DMS153 (cell line): ENCODE measurements at places on chromosomes 5 and 9.

DNA sequence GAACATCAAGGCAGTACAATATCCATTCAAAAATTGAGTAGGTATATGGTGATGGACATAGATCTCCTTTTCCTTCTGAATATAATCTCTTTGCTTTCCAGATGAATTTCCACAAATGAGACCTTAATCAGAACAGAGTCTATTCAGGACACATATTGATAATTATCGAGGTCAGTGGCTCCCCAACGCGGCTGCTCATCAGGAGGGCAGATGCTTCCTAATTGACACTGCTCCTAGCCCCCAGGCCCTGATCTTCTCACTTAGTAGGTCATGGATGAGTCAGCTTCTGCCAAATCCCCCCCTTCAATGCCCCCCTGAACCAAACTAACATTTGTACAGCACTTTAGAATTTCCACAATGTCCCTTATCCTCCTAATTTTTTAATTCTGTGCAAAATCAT is 51.6 kb downstream of the SEMA5A start:
- DNase-seq: no peak

- no peak for DNase-seq
Measured at GRCh38 chr9:77830618-77831285, 182.6 kb upstream of the GNA14 start.

- no peak for DNase-seq
Measured at GRCh38 chr9:27540502-27540901, 10.9 kb upstream of the MOB3B start.

DNA sequence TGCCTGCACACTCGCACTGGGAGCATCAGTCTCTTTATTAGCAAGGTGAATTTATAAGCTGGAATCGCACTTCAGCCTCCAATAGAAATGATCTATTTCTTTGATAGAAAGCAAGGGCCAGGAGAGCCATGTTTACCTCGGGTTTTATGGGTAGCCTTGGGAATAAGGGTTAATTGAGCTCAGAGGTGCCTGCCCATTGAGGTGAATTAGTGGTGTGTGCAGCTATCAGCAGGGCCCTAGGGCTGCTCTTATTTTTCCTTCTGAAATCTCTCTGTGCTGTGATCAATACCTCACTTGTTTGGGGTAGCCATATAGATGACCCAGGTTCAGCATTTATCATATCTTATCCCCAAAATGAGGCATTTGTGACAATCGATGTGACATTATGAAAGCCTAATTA is 297.8 kb downstream of the EBF1 start:
- DNase-seq: no peak

- no peak for DNase-seq
Measured at GRCh38 chr9:35911690-35912089, 2.4 kb downstream of the SPAAR start.

GRCh38 chr5:24226479-24226878 is 418.3 kb downstream of the CDH10 start:
- no peak for DNase-seq

DNA sequence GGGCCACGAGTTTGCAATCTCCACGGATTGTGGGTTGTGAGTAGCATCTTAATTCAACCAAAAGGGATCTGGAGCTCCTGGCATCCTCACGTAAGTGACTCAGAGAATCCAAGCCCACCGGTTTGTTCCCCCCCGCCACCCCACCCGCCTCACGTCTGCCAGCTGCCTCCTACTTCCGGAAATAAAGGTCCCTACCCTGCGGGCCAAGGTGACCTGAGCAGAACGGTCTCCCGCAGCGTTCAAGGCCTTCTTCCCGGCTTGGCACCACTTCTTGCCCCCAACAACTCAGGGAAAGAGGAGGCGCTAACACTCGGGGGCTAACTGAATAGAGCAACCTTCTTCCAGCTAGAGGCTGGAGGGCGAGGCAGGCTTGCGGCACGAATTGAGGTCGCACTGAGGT is 8.8 kb upstream of the GPRIN1 start:
- no peak for DNase-seq

DNA sequence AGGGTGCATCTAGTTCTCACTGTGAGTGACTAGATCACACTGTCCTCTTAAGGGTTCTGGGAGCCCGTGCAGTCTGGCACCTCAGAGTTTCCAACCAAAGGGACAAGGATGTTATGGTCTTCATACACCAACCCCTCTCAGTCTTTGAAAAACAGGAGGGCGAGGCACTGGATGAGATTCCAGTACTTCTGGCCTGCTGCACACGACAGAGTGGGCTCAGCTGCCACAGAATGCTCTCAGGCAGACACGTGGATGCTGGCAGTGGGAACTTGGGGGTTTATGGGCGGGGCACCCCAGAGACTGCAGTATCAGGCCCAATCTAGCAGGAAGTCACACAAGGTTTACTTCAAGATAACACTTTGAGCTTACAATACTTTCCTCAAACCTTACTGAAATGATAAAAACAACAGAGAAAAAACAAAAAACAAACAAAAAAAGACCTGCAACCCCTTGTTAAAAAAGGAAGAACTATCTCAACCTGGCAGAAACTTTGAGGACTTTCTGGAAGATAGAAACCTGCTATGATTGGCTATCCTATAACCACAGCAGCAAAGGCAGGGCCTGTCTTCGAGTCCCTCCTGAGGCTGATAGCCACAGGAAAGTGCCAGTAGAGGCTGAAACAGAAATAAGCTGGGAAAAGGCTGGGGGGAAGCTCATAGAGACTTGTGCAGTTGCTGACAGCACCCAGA is 28.3 kb upstream of the TGFBR1 start:
- no peak for DNase-seq

- no peak for DNase-seq
Measured at GRCh38 chr5:101605700-101606099, 690.4 kb downstream of the SLCO4C1 start.
